CD4-positive, alpha-beta T cell (primary cell): ENCODE measurements at places on chromosomes 1 and 21.

DNA sequence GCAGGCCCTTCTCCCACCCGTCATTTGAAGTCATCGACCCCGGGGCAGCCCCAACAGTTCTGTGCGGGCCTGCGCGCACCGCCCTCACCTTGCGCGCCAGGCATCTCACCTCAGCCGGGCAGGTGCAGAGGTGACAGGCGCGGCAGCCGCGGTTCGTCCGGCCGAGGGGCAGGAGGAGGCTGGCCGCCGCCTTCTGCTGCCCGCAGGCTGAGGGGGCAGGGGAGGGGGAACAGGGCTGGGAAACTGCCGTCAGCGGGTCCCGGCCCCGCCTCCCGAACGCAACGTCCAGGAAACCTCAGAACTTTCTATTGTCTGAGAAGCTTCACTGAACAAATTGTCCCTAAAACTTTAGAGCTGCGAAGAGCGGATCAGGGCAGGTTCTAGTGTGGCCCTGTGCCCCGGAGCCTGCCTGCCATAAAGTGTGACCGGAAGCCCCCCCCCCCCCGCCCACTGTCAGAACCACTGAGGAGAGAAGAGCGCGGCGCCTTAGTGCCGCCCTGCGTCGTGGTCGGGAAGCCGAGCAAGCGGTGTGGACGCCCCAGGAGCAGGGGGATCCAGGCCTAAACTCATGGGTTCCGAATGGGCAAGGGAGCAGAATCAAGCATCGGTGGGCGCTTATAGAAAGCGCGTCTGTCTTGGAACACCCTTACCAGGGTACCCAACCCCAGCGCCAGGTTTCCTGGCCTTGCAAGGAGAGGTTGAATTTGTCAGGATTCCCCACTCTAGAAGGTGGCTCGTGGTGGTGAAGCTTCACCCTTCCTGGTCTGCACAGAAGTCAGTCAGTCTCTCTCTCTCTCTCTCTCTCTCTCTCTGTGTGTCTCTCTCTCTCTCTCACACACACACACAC, 13.3 kb upstream of the TBX15 start:
- no peak for DNase-seq

DNA sequence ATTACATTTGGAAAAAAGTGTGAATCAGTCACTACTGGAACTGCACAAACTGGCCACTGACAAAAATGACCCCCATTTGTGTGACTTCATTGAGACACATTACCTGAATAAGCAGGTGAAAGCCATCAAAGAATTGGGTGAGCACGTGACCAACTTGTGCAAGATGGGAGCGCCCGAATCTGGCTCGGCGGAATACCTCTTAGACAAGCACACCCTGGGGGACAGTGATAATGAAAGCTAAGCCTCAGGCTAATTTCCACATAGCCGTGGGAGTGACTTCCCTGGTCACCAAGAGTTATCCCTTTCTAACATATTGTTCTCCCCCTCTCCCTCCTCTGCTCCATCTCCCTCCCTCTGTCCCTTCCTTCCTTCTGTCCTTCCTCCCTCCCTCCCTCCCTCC, 47.7 kb upstream of the RHOU start:
- DNase-seq, result no peak

DNA sequence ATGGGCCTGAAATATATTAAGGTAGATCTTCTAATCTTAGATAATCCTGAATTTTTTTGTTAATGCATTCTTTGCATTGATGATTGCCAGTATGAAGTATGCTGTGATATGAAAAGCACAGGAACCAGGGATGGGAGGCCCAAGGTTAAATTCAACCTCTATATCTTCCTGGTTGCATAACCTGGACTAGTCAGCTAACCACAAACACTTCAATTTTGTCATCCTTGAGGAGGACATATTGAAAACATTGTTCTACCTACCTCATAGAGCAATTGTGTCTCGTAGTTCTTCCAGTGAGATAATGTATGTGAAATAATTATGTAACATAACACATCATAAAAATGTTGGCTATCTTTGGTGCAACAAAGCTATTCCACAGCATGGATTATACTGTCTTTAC, 25.6 kb downstream of the PDC start:
- no peak for DNase-seq

- DNase-seq, result no peak
Measured at GRCh38 chr1:68938051-68938666, 441.3 kb upstream of the DEPDC1 start.

DNA sequence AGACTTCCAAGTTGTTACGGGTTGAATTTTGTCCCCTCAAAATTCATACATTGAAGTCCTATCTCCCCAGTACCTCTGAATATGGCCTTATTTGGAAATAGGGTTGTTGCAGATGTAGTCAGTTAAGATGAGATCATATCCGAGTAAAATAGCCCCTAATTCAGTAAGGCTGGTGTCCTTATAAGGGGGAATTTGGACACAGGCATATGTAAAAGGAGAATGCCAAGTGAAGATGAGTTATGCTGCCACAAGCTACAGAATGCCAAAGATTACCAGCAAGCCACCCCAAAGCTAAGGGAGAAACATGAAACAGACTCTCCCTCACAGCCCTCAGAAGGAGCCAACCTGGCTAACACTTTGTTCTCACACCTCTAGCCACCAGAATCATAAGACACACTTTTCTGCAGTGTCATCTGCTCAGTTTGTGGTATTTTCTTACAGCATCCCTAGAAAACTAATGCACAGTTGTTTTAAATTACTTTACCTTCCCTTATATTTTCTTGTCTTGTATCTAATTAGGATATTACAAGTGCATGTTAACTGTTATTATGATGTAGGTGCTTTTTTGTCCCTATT, 43.3 kb upstream of the PRDX6 start:
- no peak for DNase-seq

GRCh38 chr21:23809573-23809972, 1797.7 kb downstream of the MRPL39 start:
- no peak for DNase-seq
